Esophagus squamous epithelium (tissue), 5 donors: ENCODE measurements at places on chromosomes 2 and 18. TPM values are rescaled to one million over a fixed set of nuclear protein-coding genes. Genes with fewer than 3 reads are reported as not detected.

Gene KCNG2
- not detected for total RNA-seq

Gene BCL2L11
- total RNA-seq: 7.8 TPM

Gene TDRD15
- not detected for total RNA-seq

Gene DSC1
- 1.1 TPM for total RNA-seq

Gene ACVR1C
- not detected for total RNA-seq

Gene SIX3
- not detected for total RNA-seq

Gene GALR1
- total RNA-seq: 0.04 TPM

Gene SP9
- not detected for total RNA-seq

Gene CD8B
- total RNA-seq: 3.9 TPM

Gene NAT8
- not detected for total RNA-seq

Gene KCNK3
- total RNA-seq: 0.73 TPM

Gene STARD6
- not detected for total RNA-seq

Gene REG3A
- not detected for total RNA-seq

Gene CASP10
- total RNA-seq: 9.0 TPM

Gene ARL6IP6
- 22.5 TPM for total RNA-seq

Gene RNF144A
- total RNA-seq: 11.6 TPM

Gene OSBPL6
- 6.1 TPM for total RNA-seq

Gene POMC
- 6.1 TPM for total RNA-seq

Gene PLA2R1
- total RNA-seq: 10.0 TPM

Gene SLC30A3
- 0.18 TPM for total RNA-seq

Gene BCL2
- 3.1 TPM for total RNA-seq

Gene DCAF17
- 8.3 TPM for total RNA-seq

Gene THSD7B
- 0.95 TPM for total RNA-seq

Gene LAPTM4A
- 108 TPM for total RNA-seq

Gene GMPPA
- 23.2 TPM for total RNA-seq

Gene TMEM131
- 30.7 TPM for total RNA-seq

Gene CNDP1
- total RNA-seq: not detected

Gene PDE11A
- total RNA-seq: not detected

Gene RAB6C
- not detected for total RNA-seq

Gene LRP2
- 0.04 TPM for total RNA-seq

Gene CLEC4F
- 0.15 TPM for total RNA-seq

Gene SATB2
- total RNA-seq: 0.92 TPM

Gene REG3G
- not detected for total RNA-seq

Gene ABHD1
- not detected for total RNA-seq

Gene MAP2
- 8.5 TPM for total RNA-seq

Gene UPP2
- total RNA-seq: not detected

Gene RFTN2
- 1.4 TPM for total RNA-seq

Gene SMARCAL1
- 17.7 TPM for total RNA-seq

Gene CIB4
- total RNA-seq: not detected
